ENCODE measurements at places on chromosomes 1 and 21. TPM values are rescaled to one million over a fixed set of nuclear protein-coding genes. Genes with fewer than 3 reads are reported as not detected.

The OR10R2 gene
- not detected for total RNA-seq

The MTR gene
- total RNA-seq: 27.9 TPM

The ATP6V1G3 gene
- not detected for total RNA-seq

The RGS5 gene
- total RNA-seq: 20.6 TPM

The TEKT2 gene
- total RNA-seq: 0.39 TPM

The NIBAN1 gene
- 28.4 TPM for total RNA-seq

- no peak for DNase-seq
Measured at GRCh38 chr1:20250340-20250989, 40.2 kb upstream of the VWA5B1 start.

DNA sequence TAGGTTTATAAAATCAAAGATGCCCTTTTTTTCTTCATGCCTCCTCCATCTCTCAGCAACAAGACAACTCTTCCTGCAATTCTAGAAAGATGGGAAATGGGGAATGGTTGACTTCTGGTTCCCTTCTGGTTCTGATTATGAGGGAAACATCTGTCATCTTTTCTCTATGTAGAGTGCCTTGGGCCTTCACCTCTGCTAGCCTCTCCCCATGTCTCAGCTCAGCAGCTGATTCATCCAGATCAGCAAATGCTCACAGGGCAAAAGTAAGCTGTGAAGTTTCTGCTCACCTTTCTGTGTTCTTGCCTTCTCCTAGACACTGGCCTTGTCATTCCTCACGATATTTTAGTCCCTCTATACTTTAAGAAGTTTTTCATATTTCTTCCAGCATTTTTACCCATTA lies 17.8 kb upstream of the BECN2 start:
- no peak for DNase-seq

DNA sequence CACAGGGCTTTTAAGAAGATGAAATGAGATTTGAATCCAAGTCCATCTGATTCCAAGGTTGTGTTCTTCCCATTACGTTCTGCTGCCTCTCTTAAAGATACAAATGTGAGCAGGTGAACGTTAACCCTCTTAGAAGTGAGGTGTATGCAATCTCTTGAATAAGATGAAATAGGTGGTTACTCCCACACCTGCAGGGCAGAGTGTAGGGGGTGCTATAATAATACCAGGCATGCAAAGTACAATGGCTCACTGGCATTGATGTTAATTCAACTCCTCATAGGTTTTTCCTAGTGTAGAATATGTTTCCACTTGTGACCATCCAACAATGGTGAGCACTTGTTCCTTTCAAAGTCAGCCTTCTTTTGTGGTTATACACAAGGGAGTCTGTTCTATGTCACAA lies 163.0 kb downstream of the ASTN1 start:
- no peak for DNase-seq

DNA sequence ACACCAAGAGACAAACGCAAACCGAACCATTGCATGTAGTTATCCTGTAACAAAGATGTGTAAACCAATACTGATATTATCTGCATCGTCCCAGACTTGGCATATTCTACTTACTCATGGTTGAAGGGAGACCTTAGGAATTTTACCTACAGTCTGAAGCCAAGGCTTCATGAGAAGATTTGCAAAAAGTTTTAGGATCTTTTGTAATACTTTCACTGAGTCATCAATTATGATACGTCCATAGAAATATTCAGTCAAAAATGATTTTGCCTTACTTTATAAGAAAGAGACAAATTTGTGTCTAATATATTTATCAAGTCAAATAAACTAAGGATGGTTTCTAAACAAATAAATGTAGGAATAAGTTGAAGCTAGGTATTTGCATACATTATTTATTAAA lies 1176.1 kb upstream of the ADGRL2 start:
- DNase-seq: no peak

- no peak for DNase-seq
Measured at GRCh38 chr1:219542828-219543518, 69.9 kb downstream of the ZC3H11B start.

DNA sequence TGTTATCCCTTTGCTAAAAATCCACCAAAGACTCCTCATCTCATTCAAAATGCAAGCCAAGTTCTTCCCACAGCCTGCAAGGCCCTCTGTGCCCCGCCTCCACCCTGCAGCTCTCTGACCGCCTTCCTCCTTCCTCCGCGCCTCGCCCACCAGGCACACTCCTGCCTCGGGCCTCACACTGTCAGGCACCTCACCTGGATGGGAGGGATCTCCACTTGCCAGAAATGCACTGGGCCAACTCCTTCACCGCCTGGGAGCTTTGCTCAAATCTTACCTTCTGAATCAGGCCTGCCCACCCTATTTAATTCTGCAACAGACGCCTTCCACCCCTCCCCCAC lies 26.2 kb downstream of the PGBD5 start:
- DNase-seq: no peak

DNA sequence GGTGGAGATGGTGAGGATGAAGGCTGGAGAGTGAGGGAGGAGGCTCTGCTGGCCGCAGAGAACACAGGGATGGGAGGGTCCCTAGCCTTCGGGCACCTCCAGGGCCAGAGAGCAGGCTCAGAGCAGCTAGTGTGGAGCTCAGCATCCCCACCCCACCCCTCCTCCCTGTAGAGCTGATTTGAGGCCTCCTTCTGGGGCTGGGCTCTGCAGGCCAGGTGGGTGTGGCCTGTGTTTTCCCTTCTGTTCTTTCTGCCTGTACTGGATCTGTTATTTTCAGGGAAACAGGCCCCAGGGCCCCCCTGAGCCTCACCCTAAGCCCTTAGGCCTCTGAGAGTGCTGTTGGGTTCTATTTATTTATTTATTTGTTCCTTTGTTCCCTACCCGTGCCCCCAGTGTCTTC lies 44.8 kb downstream of the TMCC2 start:
- DNase-seq: no peak

- no peak for DNase-seq
Measured at GRCh38 chr21:35120631-35121180, 71.6 kb upstream of the RUNX1 start.

GRCh38 chr21:29338256-29338655 lies 39.5 kb downstream of the BACH1 start:
- DNase-seq: no peak

- peak; percentile 9 for DNase-seq
Measured at GRCh38 chr1:201714542-201715329, 114.2 kb upstream of the IPO9 start.

DNA sequence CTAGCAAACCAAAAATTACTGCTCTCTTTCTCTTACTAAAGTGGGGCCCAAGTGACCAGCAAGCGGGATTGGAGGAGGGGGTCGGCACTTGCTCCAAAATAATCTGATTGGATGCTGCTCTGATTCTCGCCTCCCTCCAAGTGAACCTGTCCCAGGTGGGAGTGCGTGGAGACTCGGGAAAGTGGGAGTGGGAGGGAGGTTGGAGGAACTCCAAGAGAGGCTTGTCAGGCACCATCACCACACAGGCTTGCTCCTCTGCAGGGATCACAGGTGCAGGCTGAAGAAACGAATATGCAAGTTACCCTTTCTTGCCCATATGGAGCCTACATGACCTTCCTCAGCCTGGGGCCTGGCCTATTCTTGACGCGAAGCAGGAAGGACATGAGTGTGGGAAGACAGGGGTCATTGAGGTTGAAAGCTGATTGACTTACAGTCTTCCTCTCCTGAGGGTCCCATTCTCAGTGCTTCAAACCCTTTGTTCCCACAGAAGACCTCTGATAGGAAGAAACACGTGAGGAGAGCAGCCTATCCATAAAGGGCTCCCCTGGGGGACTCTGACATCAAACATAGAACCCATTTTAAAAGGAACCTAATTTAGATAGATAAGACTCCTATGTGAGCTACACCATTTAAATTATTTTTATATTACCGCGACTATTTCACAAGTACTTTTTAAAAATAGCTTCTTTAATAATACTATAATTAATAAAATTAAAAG lies 14.2 kb downstream of the RGS8 start:
- no peak for DNase-seq

- no peak for DNase-seq
Measured at GRCh38 chr1:8144323-8144722, 118.2 kb upstream of the ERRFI1 start.

DNA sequence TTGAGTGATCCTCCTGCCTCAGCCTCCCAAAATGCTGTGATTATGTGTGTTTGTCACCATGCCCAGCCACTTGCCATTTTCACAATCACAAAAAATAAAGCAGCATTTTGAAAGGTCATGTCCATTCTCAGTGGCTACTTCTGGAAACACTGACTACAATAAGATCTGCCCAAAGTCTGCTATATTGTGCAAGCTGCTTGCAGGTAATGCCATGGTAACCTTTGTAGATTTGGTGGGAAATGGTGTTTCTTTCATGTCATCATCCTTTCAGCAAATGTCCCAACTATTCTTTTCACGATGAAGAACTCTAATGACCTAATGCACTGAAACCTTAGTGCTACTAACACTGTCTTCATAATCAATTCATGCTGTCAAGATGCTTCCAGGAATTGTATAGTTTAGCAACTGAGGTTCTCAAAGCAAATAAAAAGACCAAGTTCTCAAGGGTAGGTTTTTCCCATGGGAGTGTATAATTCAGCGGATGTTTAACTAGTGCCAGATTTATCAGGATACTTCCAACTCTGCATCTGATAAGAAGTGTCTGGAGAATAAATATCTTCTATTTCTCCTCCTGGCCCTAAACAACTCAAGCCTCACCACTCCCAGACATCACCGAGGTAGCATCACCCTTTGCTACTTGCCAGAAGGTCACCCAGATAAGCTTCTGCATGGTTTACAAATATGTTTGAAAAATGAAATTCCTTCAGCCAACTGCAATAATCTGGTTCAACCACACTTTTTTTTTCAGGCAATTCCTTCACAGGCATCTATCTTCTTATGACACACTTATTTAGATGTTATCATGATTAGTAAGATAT lies 132.0 kb upstream of the ZC3H11B start:
- no peak for DNase-seq

- peak; percentile 10 for DNase-seq
Measured at GRCh38 chr1:62299426-62300200, 19.6 kb downstream of the KANK4 start.

- no peak for DNase-seq
Measured at GRCh38 chr1:7409278-7409677, 361.8 kb upstream of the VAMP3 start.

- no peak for DNase-seq
Measured at GRCh38 chr1:19793360-19794046, 6.2 kb downstream of the TMCO4 start.
